ENCODE measurements at places on chromosomes 12 and 14.

- no peak for DNase-seq
These were observed 166.9 kb upstream of the ATXN7L3B start for GRCh38 chr12:74370608-74371216.

DNA sequence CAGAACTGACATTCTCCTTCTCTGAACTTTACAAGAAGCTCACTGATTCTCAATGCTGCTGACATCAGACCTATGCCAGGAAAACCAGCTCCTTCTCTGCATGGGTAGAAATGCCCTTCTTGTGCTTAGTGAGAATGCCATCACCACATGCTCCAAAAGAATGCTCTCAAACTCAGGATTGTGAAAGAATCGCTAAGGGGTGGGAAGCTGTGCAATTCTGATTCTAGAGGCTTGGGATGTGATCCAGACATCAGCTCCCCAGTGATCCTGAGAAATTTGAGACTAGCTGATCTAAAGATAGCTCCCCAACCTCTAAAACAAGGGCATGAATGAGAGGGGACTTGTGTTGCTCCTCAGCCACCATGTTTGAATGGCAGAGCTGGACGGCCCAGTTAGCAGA lies 113.2 kb downstream of the DPF3 start:
- no peak for DNase-seq

DNA sequence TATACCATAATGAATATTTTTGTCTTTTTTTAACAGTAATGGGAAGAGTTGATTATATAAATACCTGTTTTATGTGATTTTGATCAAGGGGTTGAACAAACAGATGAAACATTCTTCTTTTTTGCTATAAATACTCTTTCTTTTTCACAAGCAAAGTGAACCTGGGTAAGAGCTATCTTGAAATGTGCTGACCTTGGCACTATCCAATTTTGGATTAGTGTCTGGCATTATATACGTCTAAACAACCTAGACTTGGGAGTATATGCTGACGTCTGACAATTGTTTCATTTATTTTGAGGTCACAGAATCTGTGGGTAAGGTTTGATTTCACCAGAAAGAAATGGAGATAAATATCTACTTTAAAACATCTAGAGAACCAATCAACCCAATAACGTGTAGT lies 716.0 kb upstream of the STXBP6 start:
- DNase-seq, result no peak

- DNase-seq, result no peak
These were observed 161.8 kb downstream of the KIF26A start for GRCh38 chr14:104299993-104300761.

DNA sequence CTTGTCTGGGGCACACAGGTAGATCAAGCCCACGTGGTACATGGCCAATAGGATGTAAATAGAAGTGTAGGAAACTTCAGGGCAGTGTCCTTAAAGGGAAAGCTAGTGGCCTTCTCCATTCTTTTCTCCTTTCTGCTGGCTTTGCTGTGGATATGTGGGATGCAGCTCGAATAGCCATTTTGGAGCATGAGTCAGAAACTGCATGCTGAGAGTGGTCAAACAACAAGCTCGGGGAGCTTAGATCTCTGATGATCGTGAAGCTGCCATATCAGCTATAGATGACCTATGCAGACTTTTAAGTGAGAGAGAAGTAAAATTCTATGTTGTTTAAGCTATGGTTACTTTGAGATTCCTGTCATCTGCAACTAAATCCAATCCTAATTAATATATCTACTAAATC lies 241.3 kb upstream of the DAAM1 start:
- no peak for DNase-seq

DNA sequence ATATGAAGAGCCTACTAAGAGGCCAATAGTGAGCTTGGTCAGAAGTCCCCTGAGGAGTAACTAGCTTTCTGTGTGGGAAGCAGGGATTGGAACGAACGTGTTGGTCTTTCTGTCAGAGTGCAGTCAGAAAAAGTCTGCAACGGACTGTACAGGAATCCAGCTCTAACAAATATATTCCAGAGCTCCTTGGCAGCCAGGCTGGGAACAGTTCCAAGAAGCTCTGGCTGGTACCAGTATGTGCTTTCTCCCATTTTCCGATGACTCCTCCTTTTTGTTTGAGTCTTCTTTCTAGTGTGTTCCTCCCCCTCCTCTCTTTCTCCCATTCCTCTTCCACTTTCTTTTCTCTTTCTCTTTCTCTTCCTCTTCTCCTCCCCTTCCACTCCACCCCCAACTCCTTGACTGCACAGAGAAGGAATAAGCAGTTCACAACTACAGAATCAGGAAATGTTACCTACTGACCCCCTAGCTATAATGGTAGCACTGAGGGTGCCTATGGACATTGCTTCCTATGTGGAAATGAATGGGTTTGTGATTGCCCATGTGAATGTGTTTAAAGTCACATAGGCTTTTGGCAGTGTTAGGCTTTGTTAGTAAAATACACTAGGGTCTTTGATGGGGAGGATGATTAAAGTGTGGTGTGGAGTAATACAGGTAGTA lies 59.9 kb downstream of the TTLL5 start:
- DNase-seq, result no peak

DNA sequence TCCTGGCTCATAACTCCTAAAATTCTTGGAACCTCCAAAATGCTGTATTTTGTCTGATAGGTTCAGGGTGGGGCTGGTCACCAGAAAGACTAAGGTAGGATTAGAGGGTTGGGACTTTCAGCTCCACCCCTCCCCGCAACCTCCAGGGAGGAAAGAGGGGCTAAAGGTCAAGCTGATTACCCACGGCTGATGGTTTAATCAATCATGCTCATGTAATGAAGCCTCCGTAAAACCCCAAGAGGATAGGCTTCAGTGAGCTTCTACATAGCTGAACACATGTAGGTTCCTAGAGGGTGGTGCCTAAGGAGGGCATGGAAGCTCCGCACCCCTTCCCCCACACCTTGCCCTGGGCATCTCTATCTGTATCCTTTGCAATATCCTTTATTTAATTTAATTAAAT lies 60.0 kb downstream of the DGLUCY start:
- DNase-seq, result no peak

DNA sequence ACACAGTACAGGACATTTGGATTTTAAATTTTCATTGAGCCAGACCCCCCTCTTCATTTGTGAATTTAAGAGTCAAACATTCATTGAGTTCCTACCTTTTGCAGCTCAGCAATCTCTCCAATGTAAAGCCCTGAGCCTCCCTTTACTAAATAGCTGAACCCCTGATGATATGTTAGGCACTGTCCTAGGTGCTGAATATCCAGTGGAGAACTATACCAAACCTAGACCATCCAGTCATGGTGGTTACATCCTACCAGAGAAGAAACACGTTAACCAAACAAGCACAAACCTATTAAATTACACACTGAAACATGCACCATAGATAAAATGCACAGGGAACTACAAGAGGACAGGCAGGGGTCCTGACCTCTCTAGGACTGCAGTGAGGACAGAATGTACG lies 1585.3 kb upstream of the TMEM132C start:
- no peak for DNase-seq

DNA sequence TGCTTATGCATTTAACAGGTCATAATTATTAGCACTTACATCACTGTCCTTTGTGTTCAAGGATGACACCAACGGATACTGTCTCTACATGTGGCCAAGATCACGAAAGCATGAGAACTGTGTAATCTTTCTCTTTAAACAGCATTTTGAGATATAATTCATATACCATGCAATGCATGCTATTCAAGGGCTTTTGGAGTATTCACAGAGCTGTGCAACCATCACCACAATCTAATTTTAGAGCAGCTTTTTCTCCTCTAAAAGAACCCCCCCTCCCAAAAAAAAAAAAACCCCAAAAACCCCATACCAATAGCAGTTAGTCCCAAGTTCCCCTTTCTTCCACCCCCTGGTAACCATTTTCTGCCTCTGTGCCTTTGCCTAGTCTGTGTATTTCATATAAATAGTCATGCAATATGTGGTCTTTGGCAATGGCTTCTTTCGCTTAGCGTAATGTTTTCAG lies 60.6 kb downstream of the SPRING1 start:
- DNase-seq, result no peak

- DNase-seq, result no peak
These were observed 24.0 kb downstream of the PLD4 start for GRCh38 chr14:104948736-104949031.

DNA sequence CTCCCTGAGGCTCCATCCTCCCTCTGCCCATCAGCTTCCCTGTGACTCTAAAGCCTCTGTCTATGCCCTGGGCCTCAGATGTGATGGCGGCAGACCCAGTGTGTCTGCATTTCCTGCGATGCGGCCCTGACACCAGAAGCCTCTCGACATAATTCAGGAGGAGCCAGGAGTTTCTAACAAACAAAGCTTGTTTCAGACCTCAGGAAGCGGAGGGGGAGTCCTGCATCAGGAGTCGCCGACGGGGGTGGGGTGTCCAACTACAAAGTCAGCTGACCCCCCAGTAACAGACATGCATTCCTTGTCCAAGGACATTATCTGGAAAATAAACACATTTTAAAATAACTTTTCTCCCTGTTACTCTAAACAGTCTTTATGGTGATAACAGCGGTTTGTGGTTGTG lies 167.5 kb downstream of the DPF3 start:
- DNase-seq, result no peak

DNA sequence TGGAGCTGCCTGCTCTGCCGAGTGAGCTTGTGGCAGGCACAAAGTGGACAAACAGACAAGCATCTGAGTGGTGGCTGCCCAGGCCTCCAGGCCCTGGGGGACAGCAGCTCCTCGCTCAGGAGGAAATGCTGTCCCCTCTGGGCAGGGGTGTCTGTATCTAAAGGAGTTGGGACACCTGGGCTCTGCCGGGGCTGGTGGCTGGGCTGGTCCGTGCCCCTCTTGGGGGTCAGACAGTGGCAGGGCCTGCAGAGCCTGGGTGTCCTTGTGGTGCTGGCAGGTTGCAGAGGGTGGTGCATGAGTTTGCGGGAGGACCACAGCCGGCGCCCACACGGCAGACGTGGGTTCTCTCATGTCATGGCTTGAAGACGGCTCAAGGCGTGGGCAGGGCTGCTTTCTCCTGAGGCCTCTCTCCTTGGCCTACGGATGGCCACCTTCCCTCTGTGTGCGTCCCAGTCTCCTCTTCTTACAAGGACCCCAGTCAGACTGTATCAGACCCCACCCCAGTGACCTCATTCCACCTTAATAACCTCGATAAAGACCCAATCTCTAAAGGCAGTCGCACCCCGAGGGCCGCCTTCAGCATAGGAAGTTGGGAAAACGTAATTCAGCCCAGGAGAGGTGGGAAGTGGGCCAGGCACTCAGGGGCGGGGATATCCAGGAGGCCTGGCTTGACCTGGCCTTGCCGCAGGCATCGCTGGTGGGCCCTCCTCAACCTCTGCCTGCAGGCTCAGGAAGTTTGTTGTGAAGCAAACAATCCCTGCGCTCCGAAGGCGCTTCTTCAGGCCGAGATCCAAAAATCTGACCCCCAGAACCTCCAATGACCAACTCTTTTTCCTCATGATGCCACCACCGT lies 110.0 kb downstream of the KIF26A start:
- DNase-seq, result no peak

DNA sequence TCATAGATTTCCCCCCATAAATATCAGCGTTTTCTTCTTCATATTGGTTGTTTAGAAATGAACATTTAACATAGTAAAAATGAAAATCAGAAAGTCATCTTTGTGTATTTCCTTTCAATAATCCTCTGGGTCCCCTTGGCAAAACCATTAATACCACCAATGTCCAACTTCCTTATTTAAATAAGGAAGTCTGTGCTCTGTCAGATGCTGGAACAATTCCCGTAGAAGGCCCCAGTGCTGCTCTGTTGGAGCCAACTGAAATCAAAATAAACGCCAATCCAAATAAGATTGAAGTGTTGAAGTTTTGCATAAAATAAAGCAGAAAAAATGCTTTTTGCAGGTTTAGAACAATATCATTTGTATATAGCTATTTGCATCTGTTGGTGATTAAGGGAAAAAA lies 93.1 kb downstream of the PPM1H start:
- DNase-seq, result no peak

- DNase-seq, result no peak
These were observed 1.9 kb downstream of the TEAD4 start for GRCh38 chr12:2960996-2961616.

GRCh38 chr14:102982852-102983470 lies 60.5 kb downstream of the AMN start:
- no peak for DNase-seq

- no peak for DNase-seq
These were observed 154.6 kb downstream of the SLC6A15 start for GRCh38 chr12:84757978-84758377.

- no peak for DNase-seq
These were observed 7.3 kb downstream of the BCL7A start for GRCh38 chr12:122028905-122029560.

GRCh38 chr14:102058961-102059360 lies 27.9 kb downstream of the HSP90AA1 start:
- DNase-seq, result no peak

DNA sequence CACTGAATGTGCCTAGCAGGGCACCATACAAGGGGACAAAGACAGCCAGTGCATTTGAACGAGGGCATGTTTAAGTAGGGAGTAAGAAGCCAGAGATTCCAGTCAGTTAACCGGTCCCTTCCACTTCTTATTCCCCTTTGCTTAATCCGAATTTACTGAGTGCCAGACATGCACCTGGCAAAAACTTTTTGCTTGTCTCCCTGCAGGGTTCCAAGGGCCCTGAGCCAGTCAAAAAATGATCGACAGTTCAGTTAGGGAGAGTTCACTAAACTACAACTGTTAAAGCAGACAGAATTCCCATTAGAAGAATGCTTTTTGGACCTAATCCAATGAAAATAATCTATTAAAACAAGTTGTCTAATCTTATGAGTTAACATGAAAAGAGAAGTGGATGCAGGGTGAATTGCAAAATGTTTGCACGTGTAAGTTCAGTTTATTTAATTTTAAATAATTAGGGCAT lies 193.8 kb downstream of the TMTC2 start:
- no peak for DNase-seq

DNA sequence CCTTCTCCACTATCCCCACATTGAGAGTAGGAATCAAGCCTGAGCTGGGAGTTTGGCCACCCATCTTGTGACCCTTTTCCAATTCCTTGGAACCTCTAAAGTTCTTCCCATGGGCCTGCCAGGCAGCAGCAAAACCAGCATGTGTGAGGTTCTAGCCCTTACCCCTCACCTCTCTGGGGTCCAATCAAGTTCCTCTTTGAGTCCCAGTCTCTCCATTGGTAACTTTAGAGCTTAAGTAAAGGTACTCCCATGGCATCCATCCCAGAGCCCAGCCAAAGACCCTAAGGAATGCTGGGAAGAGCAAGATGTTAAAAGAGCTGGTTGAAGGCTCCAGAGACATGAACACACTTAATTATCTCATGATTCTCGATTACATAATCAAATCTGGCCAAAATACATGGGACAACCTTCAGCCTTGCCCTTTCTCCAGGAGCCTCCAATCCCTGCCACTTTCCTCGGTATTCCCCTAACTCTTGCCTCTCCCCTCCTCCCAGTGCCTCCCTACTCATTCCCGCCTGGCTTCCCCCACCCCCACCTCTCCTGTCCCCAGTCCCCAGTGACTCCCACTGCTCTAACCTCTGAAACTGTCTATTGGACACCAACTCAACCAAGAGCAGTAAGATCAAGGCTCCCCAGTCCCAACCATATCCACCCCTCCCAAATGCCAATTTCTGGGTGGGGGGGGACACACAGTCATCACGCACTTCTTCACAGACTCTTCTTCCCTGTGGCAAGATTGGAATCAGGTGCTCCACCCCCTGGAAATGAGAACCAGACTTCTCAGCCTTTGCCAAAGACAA lies 4.8 kb upstream of the TNS2 start:
- DNase-seq, result no peak
